Motor neuron (in vitro differentiated cells): ENCODE measurements at places on chromosomes 6 and 20. TPM values are rescaled to one million over a fixed set of nuclear protein-coding genes. Genes with fewer than 3 reads are reported as not detected.

DEFB124 gene
- total RNA-seq = not detected in 2 replicates

NMBR gene
- 0.68 TPM in 1 of 2 replicates, not detected in the other for total RNA-seq

GRCh38 chr20:38669688-38670087, 54.6 kb upstream of the SLC32A1 start:
- ATAC-seq = no peak

TMEM170B gene
- total RNA-seq = 21.9 and 22.1 TPM in 2 replicates

DNA sequence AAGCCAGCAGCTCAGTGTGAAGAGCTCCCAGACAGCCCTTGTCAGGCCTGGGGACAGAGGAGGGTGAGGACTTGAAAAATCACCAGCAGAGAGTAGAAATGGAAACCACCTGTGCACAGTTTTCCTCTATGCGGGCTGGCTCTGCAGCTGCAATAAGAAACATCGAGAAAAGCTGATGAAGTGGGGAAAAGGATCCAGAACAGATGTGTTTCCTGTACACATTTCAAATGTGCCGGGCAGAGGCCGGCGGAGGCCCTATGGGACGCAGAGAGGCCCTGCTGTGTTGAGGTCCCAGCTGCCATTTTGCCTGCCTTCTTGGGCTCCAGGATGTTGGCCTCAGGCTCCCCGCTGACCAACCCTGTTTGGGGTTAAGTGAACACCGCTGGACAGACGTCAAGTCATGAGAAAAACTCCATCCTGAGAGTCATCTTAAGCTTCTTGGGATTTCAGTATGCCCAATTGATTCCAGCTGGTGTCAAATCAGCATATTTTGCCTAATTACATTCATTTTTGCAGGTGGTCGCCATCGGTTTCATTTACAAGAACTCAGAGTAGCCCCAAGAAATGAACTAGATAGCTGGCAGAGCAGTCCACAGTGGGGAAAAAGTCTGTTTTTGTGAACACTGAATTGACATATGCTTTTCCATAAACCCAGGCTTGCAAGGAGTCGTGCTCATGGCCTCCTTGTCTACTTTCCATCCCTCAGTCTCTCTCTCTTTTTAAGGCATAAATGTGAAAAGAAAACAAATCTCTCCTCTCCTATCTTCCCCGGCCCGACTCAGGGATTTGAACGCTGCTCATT, 150.4 kb upstream of the PHACTR3 start:
- ATAC-seq = no peak

DNA sequence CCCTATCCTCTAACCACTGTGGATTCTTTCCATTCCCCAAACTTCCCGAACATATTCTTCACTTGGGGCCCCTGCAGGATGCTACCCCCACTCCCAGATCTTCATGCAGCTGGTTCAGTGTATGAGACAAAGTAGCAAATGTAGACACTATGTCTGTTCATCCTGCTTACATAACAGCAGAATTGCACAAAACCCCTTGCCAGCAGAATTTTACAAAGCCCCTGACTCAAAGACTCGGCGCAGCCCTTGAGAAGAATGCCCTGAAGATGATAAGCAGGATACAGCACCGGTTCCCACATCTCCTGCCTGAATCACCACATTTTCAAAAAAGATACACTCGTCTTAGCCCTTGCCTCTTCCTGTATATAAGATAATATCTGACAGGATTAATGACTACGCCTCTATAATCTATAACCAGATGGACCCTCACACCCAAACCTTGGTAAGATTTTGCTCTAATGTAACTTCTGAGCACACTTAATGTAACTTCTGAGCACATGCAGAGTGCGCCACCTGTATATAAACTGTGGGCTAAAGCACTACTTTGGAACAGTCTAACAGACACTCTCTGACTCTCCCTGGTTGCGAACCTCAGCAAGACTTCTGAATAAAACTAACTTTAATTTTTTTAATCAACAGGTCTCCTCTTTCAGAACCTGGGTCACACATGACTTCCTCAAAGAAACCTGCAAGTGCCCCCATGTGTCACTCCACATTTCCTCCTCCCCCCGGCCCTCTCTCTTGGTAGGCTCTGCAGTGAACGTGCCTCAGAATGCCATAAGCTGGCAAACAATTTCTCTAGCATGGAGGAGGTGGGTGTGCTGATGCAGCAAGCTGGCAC, 28.7 kb downstream of the RALGAPA2 start:
- no peak for ATAC-seq

GRCh38 chr6:38684237-38684636, 18.7 kb downstream of the GLO1 start:
- no peak for ATAC-seq

GRCh38 chr6:118198746-118199145, 291.7 kb downstream of the SLC35F1 start:
- peak; percentile 45 for ATAC-seq

ABHD16B gene
- not detected in 2 replicates for total RNA-seq

WFDC12 gene
- not detected in 2 replicates for total RNA-seq

CARMIL1 gene
- 14.8 and 16.7 TPM in 2 replicates for total RNA-seq

- no peak for ATAC-seq
These were observed 926 bp downstream of the MYLIP start for GRCh38 chr6:16129623-16130401.

GRCh38 chr6:101126501-101126900, 245.4 kb upstream of the ASCC3 start:
- no peak for ATAC-seq

PHF20 gene
- 32.9 and 33.3 TPM in 2 replicates for total RNA-seq

GRCh38 chr20:53345536-53346334, 247.9 kb downstream of the ZNF217 start:
- no peak for ATAC-seq

PEDS1 gene
- total RNA-seq = 14.1 and 14.5 TPM in 2 replicates

GRCh38 chr6:106084106-106084988, 1.8 kb upstream of the PRDM1 start:
- ATAC-seq = peak; percentile 29

DNA sequence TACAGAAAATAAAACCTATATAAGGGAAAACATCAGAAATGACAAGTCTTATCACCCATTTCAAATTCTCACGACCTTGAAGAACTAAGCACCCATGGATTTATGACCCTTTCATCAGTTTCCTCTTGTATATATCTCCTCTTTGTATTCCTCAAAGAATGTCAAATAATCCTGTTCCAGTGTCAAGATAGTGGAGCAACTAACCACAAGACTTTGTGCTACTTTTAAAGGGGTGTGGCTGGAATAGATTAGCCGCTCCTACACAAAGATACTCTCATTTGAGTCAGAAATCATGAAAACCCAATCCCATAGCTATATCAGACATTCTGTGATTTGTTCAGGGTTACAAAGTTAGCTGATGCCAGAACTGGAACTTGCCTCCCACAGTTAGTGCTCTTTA, 6.6 kb downstream of the REPS1 start:
- ATAC-seq = no peak

C20orf204 gene
- 1.1 and 2.2 TPM in 2 replicates for total RNA-seq

APOBEC2 gene
- total RNA-seq = 0.78 and 0.93 TPM in 2 replicates

- peak; percentile 74 for ATAC-seq
These were observed 8.6 kb upstream of the YTHDF1 start for GRCh38 chr20:63224412-63225081.

- peak; percentile 99 for ATAC-seq
These were observed 18.4 kb upstream of the NUP153 start for GRCh38 chr6:17725083-17725482.

CST4 gene
- total RNA-seq = not detected in 2 replicates

DNA sequence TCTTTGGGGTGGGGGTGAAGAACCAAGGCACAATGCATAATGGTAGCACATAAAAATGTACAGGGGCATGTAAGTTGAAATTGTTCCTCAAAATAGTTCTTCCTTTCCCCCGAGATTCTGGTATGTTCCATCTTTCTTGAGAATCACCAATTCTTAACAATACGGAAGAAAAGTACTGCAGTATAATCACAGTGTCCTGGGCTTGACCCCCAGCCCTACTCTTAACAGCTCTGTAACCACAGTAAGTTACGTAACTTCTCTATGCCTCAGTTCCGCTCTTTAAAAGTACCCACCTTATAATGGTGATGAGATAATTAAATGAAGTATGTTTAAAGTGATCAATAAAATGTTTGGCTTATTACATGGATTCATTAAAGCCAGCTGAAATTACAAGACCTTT, 104.5 kb downstream of the SMLR1 start:
- no peak for ATAC-seq

DNA sequence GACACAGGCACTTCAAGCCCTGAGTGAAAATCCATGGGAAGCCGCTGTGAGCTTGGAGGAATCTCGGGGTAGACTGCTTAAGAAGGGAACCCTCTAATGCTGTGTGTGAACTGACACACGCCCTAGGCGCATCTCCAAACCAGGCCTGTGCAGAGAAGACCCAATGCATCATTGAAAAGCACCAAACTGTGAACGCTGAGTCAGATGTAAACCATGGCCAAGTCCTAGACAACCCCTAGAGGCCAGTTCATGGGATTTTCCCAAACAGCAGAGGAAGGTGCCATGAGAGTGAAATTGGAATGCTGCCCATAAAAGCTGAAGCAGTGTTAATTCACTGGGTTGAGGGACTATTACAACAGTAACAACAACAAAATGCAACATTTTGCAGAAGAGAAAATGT, 296.5 kb downstream of the SMOC2 start:
- ATAC-seq = no peak

DNA sequence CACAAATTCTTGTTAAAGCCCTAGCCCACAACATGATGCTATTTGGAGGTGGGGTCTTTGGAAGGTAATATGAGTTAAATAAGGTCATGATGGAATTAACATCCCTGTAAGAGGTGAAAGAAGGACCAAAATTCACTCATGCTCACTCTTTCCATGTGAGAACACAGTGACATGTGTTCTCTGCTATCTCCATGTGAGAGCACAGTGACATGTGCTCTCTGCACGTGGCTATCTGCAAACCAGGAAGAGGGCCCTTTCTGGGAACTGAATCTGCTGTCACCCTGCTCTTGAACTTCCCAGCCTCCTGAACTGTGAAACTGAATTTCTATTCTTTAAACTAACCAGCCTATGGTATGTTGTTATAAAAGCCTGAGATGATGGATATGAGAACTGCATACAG, 1159.4 kb upstream of the ADGRB3 start:
- no peak for ATAC-seq

GRCh38 chr20:4041748-4042411, 26.5 kb upstream of the RNF24 start:
- ATAC-seq = peak; percentile 70

DNA sequence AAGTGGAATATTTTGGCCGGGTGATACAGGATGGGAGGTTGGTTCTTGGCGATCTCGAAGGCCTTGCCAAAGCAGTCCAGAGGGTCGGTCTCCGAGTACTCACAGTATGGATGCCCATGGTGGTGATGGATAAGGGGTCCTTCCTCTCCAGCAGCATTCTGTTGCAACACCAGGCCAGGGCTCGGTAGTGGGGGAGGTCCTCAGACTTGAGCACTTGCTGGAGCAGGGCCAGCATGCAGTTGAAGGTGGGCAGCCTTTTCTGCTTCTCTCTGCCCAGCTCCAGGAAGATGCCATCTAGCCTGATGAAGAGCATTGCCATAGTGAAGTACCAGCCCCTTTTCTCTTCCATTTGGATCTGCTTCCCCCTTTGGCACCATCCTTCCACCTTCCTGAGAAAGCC, 99.4 kb upstream of the MCHR2 start:
- no peak for ATAC-seq

CCDC170 gene
- total RNA-seq = 0.05 and 0.09 TPM in 2 replicates

DNA sequence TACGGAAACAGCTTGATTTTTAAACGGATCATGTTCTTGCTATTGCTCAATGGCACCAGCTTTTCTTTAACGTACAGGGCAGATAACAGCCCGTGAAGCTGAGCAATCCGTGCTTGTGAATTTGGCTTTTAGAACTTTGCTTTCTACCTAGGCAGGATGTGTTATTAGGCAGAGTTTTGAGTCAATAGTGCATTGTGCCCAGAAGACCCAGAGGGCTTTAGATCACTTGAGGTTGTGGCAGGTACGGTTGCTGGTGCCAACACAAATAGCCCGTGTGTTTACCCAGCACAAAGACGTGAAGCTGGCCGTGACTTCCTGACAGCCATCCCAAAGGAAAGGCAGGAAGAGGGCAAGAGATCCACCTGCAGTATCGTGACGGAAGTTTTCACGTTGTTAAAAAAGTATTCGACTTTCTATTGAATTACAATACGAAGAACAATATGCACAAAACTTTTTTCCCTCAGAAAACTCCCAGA, 117.4 kb upstream of the FRMD1 start:
- no peak for ATAC-seq

GRCh38 chr6:159533016-159533415, 160.0 kb downstream of the SOD2 start:
- ATAC-seq = no peak
